ENCODE measurements at places on chromosomes 1 and 21.

GRCh38 chr1:244712669-244713068 lies 59.7 kb downstream of the DESI2 start:
- peak; percentile 62 for DNase-seq

- no peak for DNase-seq
These were observed 86.8 kb downstream of the HLX start for GRCh38 chr1:220966041-220966440.

DNA sequence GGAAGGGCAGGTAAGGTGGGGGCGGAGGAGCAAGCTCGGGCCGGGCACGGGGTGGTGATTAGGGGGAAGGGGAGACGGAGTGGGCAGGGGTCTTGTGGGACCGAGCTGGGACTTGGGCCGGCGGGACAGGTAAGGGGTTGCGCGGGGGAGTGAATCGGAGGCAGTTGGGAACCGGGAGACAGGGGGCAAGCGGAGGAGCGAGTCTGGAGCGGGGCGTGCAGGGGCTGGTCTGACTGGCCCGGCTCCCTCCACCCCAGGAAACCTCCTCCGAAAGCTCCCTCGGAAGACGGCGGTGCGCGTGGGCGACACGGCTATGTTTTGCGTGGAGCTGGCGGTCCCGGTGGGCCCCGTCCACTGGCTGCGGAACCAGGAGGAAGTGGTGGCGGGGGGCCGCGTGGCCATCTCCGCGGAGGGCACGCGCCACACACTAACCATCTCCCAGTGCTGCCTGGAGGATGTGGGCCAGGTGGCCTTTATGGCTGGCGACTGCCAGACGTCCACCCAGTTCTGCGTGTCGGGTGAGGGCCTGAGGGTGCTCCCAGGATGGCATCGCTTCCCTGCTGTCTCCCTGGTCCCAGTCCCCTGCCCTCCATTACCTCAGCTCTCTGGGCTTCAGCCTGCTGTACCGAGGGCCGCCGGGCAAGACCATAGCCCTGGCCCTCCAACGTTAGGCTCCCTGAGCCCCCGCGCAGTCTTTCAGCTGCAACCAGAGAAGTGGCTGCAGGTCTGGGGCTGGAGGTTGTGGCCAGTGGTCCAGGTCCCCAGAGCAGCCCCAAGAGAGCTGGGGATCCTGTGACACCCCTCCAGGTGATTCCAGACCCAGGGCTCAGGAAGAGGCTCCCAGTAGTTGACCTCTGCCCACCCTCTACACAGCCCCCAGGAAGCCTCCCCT lies 6.3 kb downstream of the OBSCN start:
- no peak for DNase-seq

DNA sequence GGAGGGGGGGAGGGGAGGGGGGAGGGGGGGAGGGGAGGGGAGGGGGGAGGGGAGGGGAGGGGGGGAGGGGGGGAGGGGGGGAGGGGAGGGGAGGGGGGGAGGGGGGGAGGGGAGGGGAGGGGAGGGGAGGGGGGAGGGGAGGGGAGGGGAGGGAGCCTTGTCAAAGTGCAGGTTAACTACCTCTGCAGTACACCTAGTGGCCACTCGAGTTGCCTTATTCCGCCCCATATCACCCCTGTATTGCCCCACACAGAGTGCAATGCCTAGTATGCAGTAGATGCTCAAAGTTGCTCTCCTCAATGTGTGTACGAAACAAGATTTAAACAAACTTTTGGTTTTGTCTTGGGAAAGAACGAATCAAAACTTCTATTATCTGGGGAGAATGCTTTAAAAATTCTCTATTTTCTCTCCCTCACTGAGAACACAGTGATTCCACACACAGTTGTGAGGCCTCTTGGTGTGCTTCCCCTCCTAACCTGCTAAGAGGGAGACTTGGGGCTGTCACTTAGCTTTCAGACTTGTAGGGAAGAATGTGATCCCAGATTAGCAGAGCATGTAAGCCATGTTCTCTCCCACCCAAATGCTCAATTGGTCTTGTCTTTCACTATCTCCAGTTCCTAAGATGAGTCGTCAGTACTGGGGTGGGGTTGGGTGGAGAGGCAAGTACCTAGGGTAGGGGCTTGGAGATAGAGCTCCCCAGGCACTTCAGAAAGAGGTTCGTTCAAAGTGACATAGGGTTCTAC lies 79.7 kb upstream of the MAP10 start:
- DNase-seq, result no peak

DNA sequence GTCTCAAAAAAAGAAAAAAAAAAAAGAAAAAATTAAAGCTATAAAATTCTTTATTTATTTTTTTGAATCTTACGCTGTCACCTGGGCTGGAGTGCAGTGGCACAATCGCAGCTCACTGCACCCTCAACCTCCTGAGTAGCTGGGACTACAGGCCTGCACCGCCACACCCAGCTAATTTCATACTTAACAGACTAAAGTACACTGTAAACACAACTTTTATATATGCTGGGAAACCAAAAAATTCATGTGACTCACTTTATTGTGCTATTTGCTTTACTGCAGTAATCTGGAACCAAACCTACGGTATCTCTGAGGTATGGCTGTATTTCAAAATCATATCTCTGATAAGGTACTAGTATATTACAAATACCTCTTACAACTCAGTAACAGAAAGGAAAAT lies 40.3 kb downstream of the HSF2BP start:
- no peak for DNase-seq

GRCh38 chr1:181259026-181259745 lies 170.7 kb downstream of the IER5 start:
- DNase-seq, result no peak

GRCh38 chr21:46109313-46110221 lies 11.7 kb downstream of the COL6A2 start:
- DNase-seq, result no peak

GRCh38 chr1:207863893-207864535 lies 46.9 kb downstream of the CD34 start:
- peak; percentile 80 for DNase-seq

DNA sequence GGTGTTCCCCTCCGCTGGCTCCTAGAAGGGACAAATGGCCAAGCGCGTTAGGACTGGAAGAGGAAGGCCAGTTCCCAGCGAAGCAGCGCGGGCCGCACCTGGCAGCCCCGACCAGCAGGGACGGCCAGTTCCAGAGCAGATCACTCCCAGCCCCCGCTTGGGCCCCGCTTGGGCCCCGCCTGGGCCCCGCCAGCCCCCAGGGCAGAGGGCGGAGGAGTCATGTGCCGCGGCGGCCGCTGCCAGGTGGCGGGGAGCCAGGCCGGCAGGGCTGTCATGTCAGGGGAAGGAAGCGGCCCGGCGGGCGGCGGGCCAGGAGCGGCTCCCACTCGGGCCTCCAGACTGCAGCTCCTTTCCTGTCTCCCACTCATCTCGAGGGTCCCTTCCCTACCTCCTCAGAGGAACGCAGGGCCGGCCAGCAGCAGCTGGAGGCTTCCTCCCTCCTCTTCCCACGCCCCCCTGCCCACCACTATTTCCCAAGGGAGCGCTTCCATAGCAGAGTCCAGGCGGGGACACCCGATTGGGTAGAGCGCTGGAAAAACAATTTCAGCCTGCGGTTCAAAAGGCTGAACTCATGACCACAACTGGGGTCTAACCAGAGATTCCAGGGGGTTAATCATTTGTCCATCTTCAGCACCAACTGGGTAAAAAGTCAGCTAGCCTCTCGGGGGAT lies 16.5 kb downstream of the ZNF697 start:
- no peak for DNase-seq

- DNase-seq, result peak; percentile 18
These were observed 141.1 kb upstream of the SAMSN1 start for GRCh38 chr21:14687268-14687625.

DNA sequence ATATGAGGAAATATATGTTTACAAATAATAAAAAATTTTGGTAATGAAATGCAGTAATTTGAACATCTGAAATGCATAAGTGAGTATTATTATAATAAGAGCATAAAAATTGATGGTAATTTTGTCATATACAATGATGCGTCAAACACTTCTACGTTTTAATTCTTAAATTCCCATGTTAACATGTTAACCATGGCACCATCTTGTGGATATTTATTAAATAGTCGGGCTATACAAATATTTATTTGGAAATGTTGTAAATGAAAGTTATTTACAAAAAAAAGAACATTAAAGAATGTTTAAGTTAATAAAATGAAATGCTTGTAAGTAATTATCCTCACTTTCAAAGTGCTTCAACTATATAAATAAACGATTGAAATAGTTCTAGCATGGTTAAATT lies 57.2 kb upstream of the C1orf185 start:
- DNase-seq, result no peak

- DNase-seq, result peak; percentile 10
These were observed 161.2 kb downstream of the NPHP4 start for GRCh38 chr1:5830771-5831599.

- DNase-seq, result no peak
These were observed 228.3 kb downstream of the NCAM2 start for GRCh38 chr21:21226472-21226871.

- no peak for DNase-seq
These were observed 74.5 kb downstream of the RHOU start for GRCh38 chr1:228809621-228810394.

- no peak for DNase-seq
These were observed 260.7 kb downstream of the AJAP1 start for GRCh38 chr1:4915154-4915553.

GRCh38 chr21:22900490-22900889 lies 1902.3 kb downstream of the NCAM2 start:
- no peak for DNase-seq

- no peak for DNase-seq
These were observed 166.8 kb upstream of the IVNS1ABP start for GRCh38 chr1:185483664-185484450.

GRCh38 chr1:201816309-201816854 lies 12.6 kb upstream of the IPO9 start:
- DNase-seq, result no peak

DNA sequence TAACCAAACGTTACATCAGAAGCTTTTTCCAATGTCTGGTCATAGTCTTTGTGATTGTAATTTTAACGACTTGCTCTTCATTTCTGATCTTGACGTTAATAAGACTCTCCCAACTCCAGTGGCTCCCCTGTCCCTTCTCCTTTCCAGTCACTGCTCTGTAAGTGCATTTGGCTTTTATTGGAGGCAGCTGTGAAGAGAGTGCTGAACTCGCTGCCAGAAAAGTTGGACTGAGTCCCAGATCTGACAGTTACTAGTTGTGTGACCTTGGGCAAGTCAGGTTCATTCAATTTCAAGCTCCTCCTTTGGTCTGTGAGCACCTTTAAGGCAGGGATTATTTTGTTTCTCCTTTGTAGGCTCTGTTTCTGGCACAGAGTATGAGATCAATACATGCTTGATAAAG lies 109.6 kb upstream of the TSPAN2 start:
- no peak for DNase-seq

- no peak for DNase-seq
These were observed 26.1 kb downstream of the SYF2 start for GRCh38 chr1:25206201-25206600.

GRCh38 chr1:246608616-246609376 lies 42.5 kb downstream of the CNST start:
- peak; percentile 75 for DNase-seq

- DNase-seq, result no peak
These were observed 15.3 kb upstream of the ZSWIM5 start for GRCh38 chr1:45221716-45222115.

DNA sequence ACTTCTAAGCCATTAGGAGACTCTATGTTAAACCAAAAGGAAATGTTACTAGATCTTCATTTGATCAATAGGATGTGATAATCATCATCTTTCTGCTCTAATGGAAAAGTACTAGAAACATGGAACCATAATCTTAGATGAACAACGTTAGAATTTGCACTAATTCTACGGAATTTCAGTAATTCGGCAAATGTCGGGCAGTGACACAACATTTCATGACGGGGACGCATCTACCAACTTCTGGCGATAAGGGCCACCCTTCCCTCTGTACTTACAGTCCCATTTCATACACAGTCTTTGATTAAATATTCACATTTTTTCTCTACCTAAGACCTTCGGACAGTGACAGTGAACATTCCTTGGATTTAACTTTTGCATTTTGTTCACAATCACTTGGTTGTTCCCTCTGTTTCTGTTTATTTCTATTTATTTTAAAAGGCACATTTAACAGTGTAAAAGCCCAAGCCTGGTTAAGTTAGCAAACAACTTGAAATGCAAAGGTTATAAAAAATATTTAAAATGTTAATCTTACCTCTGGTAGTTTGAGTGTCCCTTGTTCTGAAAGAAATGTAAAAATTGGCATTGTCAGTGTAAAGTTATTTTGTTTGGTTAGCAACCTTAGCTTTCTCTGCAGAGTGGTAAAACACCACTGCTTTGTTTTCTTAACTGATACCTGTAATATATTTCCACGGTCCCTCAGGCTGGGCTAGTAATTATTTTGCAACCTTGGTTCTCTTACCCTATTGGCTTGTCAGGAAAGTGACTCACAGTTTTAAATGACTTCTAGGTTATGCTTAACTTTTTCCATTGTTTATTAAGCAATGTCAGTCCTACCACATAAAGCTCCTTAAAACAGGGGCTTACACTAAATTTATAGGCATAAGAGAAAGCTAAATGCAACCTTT lies 276.9 kb downstream of the VAV3 start:
- DNase-seq, result no peak

GRCh38 chr1:73310797-73311381 lies 887.1 kb downstream of the LRRIQ3 start:
- DNase-seq, result no peak

DNA sequence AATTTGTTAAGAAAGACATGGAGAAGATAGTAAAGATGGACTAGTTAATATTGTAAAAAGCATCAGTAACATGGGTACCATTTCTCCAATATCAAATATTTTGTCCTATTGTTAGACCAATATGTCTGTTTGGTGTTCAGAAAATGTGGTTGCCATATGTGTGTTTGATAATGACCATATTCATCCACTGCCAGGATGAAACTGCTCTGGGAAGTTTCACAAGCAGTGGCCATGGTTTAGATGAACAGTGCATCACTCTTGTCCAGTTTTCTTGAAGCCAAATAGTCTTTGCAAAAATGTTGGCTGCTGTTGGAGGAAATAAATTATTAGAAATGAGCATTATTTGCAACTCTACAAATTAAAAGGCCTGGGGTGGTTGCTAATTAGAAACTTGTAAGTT lies 333.8 kb downstream of the NUF2 start:
- DNase-seq, result no peak
